H9 (cell line): ENCODE measurements at places on chromosomes 3 and 15.

- no peak for DNase-seq
Measured at GRCh38 chr3:58691997-58692396, 25.4 kb upstream of the FAM3D start.

GRCh38 chr3:122962149-122962548 is 65.4 kb downstream of the SEMA5B start:
- DNase-seq, result no peak

- no peak for DNase-seq
Measured at GRCh38 chr15:79736435-79737000, 160.3 kb downstream of the MTHFS start.

- no peak for DNase-seq
Measured at GRCh38 chr3:50249457-50249856, 13.5 kb downstream of the GNAI2 start.

GRCh38 chr3:109384164-109384563 is 46.8 kb upstream of the DPPA4 start:
- no peak for DNase-seq

DNA sequence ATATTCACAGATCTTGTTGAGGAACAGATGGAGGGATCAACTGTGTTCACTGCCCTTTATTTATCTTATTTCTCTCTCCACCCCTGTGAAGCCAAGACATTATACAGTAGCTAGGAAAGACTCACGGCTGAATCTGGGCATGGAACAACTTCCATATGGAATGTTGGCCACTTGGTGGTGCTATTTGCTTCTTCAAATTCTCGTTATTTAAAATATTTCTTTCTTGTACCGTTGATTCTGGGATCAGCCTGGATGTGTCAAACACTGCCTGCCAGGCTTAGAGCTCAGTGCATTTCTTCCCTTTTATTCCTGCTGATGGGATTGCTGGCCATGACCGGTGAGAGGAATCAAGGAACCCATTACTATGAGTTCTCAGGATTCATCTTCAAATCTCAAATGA is 17.5 kb upstream of the GASK1A start:
- no peak for DNase-seq

- no peak for DNase-seq
Measured at GRCh38 chr3:121985846-121986245, 36.2 kb downstream of the ILDR1 start.

DNA sequence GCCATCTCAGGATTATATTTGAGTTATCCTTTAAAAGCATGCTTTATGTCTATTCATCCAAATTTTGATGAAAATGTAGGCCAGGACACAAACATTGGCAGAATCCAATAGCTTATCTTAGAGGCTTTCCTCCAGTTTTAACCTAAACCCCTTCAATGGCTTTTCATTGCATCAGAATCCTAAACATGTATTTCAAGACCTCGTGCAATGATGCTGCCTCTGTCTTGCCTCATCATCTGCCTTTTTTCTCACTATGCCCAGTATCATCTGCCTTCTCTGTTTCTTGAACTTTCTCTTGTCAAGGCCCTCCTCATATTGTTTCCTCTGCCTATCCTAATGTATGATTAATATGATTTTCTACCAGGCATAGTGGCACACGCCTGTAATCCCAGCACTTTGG is 76.1 kb upstream of the MAP4 start:
- DNase-seq, result no peak

DNA sequence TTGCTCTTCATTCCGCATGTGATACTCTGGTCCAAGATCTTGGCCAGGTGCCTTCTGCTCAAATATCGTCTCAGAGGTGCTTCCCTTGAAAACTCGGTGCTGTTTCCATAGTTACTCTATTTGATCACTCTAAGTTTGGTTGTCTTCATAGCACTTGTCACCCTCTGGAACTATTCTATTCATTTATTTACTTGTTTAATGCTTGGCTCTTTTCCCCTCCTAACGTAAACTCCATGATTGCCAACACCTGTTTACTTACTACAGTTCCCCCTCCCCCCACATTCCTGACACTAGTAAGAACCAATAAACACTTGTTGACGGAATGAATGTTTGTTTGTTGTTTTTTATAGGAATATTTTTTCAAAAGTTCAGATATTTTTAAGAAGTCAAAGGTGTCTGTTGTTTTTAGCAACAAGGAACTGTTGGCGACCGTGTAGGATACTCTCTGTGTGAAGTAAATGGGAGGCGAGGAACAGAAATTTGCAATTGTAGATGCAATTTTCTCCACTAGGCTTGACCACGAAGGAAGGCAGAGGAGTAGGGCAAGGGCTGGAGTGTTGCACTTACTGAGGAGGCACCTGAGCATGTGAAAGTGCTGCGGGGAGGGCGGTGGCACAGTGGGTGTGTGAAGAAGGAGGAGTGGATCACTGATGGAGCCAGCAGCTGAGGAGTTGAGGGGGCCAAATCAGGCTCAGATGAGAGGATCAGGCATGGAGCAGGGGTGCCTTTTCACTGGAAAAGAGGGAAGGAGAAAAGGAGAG is 48.4 kb downstream of the MOBP start:
- no peak for DNase-seq

GRCh38 chr15:29319823-29320222 is 50.2 kb upstream of the NSMCE3 start:
- DNase-seq, result peak; percentile 44
